Choroid plexus epithelial cell (primary cell): ENCODE measurements at places on chromosomes 3 and 15.

GRCh38 chr15:59232476-59232875, 25.8 kb downstream of the LDHAL6B start:
- DNase-seq, result peak; percentile 88

GRCh38 chr15:87129916-87130315, 1050.2 kb downstream of the AGBL1 start:
- peak; percentile 5 for DNase-seq

- peak; percentile 72 for DNase-seq
Measured at GRCh38 chr3:20060974-20061685, 20.9 kb downstream of the KAT2B start.

DNA sequence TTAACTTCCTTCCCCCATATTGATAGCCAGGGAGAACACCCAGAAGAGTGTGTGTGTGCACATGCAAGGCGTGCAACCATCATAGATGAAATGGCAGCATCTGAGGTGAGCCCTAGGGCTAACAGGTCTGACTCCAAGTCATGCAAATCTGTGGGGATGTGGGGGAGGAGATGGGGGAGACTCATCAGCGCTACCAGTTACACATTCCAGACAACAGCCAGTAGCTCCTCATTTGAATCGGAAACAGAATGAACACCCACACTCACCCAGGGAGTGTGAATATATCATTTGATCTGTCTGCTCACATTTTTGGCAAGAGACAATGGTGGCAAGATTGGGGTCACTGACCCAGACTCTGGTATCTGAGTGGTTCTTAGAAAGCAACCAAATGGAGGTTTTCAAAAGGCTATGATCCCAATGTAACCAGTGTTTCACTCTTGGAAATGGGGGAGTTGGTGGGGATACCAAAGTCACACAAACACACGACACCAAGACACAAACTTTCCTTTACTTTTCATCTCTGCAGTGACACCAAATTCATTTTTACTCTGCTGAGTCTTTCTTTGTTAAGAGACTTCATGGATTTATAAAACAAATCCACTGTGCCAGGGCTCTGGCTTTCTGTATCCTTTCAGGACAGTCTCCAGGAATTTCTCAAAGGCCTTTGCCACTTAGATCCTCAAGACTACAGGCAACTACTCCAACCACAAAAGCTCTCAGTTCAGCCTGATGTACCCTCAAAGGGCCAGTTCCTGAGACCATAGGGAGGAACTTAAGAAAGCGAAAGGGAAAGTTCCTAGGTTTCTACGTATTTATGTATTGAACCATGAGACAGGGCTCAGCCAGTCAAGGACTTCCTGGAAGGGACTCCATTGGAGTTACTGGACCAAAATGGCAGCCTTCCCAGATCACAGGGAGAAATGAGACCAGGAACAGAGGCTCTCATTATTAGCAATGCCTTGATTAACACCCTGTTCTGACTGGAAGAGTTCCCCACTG, 2.2 kb downstream of the CDCP1 start:
- peak; percentile 59 for DNase-seq

DNA sequence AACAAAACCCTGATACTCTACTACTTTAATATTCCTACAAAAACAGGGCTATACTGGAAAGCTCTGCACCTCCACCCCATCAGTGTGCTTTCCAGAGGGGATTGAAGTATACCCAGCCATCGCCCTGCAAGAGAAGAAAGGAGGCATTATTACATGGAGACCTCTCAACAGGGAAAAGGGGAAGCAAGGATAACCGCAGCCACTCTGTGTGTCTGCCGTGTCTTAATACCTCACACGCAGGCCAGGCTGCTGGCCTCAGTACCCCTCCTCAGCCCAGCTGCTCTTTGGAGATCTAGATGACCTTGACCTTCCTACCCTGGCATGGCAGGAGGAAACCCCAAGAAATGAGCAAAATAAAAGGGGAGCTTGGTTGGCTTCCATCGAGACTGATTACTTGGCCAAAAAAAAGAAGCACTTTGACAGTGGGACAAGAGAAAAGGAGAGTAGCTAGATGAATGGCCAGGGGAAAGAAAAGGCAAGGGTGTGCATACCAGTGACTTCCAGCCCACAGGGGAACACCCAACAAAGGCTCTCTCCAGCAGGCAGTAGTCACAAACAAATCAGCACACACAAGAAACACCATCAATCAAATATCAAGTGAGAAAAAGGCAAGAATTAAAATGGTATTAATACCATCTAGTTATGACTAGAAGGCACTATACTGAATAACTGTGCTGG, 129.4 kb downstream of the STT3B start:
- no peak for DNase-seq
